ENCODE measurements at places on chromosomes 13 and 19. TPM values are rescaled to one million over a fixed set of nuclear protein-coding genes. Genes with fewer than 3 reads are reported as not detected.

Gene ZNF837
- polyA plus RNA-seq, result 3.1 TPM

Gene SIGLEC11
- 4.1 TPM for polyA plus RNA-seq

Gene CCDC8
- polyA plus RNA-seq, result 45.2 TPM

Gene FGF22
- polyA plus RNA-seq, result 0.60 TPM

Gene C1QTNF9
- polyA plus RNA-seq, result 0.38 TPM

Gene FCER2
- not detected for polyA plus RNA-seq

Gene RFXAP
- polyA plus RNA-seq, result 18.5 TPM

Gene CNN1
- polyA plus RNA-seq, result 3.0 TPM

Gene BEST2
- polyA plus RNA-seq, result 0.23 TPM

Gene KIR2DL3
- not detected for polyA plus RNA-seq

Gene GDF15
- 4.2 TPM for polyA plus RNA-seq

Gene ZNF264
- 23.9 TPM for polyA plus RNA-seq

Gene IFNL1
- polyA plus RNA-seq, result not detected

Gene ZBTB7A
- 7.9 TPM for polyA plus RNA-seq

Gene PCDH8
- polyA plus RNA-seq, result not detected

Gene REXO1
- 29.0 TPM for polyA plus RNA-seq

Gene TMEM59L
- polyA plus RNA-seq, result 2.5 TPM

Gene KLF1
- 0.17 TPM for polyA plus RNA-seq

Gene LILRB4
- 1.3 TPM for polyA plus RNA-seq

Gene RNF225
- not detected for polyA plus RNA-seq

Gene ATXN8OS
- 0.33 TPM for polyA plus RNA-seq

Gene FCAR
- 0.27 TPM for polyA plus RNA-seq

Gene TNNI3
- 3.3 TPM for polyA plus RNA-seq

Gene CNN2
- polyA plus RNA-seq, result 164 TPM

Gene CPB2
- 0.27 TPM for polyA plus RNA-seq

Gene CDX2
- not detected for polyA plus RNA-seq

Gene CYP4F11
- polyA plus RNA-seq, result 0.42 TPM

Gene EPN1
- polyA plus RNA-seq, result 83.3 TPM

Gene UTP14C
- 40.7 TPM for polyA plus RNA-seq

Gene C19orf38
- polyA plus RNA-seq, result 1.4 TPM

Gene CRX
- 0.15 TPM for polyA plus RNA-seq

Gene OCEL1
- polyA plus RNA-seq, result 18.4 TPM

Gene ZNF772
- polyA plus RNA-seq, result 27.2 TPM

Gene ADGRE1
- polyA plus RNA-seq, result 0.05 TPM

Gene PLVAP
- polyA plus RNA-seq, result 123 TPM

Gene TSEN34
- polyA plus RNA-seq, result 39.8 TPM

Gene ZNF471
- polyA plus RNA-seq, result 39.1 TPM

Gene AMER2
- 0.35 TPM for polyA plus RNA-seq

Gene IGFL3
- polyA plus RNA-seq, result not detected

Gene R3HDM4
- 34.8 TPM for polyA plus RNA-seq

Gene KLK3
- polyA plus RNA-seq, result 0.68 TPM

Gene UHRF1
- 39.7 TPM for polyA plus RNA-seq

Gene BST2
- 104 TPM for polyA plus RNA-seq

Measured in left kidney (tissue), 8 donors.